ENCODE measurements at places on chromosomes 11 and 22.

GRCh38 chr11:61545341-61545740 is 35.5 kb downstream of the SYT7 start:
- no peak for DNase-seq

DNA sequence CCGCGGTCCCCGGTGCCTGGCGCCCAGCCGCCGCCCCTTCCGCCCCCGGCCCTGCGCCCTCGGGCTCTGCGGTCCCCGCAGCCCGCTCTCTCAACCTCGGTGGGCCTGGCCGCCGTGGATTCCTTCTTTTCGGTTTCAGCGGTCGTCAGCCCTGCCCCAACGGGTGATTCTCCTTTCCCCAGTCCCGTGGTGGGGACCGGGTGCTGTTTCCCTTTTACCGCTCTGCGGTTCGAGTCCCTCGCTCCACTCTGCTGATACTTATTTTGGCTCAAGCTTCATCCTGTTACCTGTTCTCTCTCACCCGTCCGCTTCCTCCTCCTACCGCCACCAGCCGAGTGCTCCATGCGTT is 494 bp downstream of the ZDHHC5 start:
- peak; percentile 40 for DNase-seq

DNA sequence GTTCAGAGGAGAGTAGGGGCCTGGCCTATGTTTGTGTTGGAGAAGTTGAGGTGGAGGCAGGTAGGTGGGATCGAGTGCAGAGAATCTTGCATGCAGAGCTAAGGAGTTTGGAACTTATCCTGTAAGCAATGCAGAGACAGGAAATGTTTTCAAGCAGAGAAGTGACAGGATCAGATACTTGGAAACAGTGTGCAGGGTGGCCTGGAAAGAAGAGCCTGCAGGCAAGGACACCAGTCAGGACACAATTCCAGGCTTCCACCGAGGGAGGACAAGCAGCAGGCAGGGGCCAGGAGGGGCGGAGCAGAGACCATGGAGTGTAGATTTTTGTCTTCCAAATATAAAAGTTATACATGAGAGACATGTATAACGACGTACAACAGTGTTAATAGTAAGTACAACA is 26.9 kb upstream of the CECR2 start:
- DNase-seq = no peak

DNA sequence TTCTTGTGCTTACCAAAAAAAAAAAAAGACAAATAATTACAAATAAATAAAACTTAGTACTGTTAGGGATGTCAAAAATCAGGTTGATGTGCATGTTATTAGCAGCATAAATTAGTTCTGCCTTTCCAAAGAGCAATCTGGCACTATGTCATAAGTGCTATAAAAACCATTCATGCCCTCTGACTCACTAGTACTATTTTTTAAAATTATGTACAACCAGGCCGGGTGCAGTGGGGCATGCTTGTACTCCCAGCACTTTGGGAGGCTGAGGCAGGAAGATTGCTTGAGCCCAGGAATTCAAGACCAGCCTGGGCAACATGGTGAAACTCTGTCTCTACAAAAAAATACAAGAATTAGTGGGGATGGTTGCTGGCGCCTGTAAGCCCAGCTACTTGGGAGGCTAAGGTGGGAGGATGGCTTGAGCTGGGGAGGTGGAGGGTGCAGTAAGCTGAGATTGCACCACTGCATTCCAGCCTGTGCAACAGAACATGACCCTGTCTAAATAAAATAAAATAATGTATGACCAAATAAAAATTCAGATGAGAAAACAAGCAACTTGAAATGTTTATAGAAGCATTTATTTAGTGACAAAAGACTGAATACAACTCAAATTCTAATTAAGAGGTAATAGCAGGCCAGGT is 25.3 kb downstream of the UEVLD start:
- no peak for DNase-seq

DNA sequence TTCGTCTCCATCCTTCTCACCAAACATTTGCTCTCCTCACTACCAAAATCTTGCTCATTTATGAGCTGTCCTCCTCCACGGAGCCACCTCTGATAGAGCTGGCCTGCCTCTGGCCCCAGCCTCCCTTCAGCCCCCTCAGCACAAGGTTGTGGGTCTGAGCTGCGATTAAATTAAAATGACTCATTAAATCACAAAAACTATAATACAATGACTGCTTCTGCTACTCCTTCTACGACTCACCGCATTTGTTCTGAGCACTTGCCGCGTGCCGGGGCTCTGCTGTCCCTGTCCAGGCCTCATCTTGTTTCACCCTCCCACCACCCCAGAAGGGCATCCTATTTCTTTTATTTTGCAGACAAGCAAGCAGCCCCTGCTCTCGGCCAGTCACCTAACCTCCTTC is 49.2 kb upstream of the TIMP3 start:
- DNase-seq = no peak

- no peak for DNase-seq
Observed at GRCh38 chr11:61258546-61258945, 17.6 kb downstream of the PGA5 start.

- no peak for DNase-seq
Observed at GRCh38 chr11:86034710-86035109, 34.2 kb downstream of the PICALM start.

DNA sequence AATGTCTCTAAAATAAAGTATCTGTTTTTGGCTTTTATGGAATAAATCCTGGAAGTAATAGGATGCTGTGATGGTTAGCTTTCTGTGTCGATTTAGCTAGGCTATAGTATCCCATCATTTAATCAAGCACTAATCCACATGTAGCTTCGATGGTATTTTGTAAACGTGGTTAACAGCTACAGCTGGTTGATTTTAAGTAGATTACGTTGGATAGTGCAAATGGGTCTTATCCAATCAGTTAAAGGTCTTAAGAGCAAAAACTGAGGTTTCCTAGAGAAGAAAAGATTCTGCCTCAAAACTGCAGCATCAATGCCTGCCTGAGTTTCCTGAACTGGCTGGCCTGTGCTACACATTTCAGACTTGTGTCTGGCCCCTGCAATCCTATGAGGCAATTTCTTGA is 314.2 kb upstream of the SORL1-AS1 start:
- no peak for DNase-seq

GRCh38 chr11:464316-464715 is 14.2 kb downstream of the PTDSS2 start:
- no peak for DNase-seq

DNA sequence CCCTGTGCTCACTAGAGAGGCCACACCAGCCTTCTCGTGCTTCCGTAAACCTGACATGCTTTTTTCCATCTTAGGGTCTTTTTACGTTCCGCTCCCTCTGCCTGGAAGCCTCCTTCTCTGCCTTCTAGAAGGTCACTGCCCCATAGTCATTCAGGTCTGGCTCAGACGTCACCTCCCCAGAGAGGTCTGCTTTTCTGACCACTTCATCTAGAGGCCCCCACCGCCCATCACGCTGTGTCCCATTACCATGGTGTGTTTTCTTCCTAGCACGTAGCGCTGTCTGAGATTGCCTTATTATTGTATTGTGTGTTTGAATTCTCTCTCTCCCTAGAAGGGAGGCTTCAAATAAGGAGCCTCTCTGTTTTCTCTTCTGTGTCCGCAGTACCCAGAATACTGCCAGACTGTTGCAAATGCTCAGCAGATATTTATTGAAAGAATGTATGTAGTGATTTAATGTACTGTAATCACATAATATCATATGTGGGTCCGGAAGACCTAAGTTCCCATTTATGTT is 10.0 kb downstream of the TAB1 start:
- no peak for DNase-seq

DNA sequence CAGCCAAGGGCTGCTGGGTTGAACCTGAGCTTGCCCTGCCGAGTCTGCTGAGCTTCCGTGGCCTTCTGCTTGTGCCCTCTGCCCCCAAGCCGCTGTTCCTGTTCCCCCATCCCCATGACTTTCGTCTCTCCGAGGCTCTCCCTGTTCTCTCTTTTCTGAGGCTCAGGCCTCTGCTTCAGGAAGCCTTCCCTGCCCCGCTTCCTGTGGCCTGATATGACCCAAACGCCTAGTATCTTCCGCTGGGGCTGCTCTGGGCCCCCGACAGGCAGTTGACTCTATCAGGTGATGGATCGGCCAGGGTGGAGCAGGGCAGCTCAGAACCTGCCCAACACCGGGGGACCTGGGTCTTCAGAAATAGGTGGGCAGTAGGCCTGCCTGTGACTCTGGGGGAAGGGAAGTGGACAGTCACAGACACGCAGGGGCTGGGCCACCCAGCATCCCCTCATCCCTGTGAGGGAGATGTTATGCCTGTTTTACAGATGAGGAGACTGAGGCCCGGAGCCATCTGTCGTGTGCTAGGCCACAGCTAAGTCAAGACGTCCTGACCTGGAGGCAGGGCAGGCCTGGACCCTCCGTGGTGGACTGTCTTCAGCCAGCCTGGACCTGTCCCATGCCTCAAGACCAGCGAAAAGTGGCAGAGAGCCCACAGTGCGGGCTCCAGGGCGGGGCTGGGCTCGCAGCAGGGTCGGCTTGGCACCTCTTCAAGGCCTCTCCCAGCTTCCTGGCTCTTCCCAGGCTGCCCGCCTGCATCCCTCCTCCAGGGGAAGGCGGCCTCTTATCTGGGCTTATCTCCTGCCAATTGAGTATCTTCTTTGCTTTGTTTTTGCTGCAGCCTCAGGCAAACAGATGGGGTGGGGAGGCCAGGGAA is 16.2 kb downstream of the BAD start:
- no peak for DNase-seq

DNA sequence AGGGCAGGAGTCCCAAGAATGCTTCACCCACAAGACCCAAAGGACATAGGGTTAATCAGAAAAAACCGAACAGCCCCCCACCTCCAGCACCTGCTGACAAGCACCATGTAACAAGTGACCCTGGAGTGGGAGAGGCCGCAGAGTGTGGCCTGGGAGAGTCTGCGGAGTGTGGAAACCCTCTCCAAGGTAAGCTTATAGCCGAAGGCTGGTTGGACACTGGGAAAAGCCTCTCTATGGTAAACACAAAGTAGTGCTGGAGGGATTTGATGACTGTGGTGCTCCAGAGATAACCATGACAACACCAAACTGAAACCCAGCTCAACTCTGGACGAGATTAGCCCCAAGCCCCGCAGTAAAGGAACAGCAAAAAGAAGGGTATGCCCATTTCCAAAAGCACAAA is 19.2 kb downstream of the ASCL2 start:
- no peak for DNase-seq

DNA sequence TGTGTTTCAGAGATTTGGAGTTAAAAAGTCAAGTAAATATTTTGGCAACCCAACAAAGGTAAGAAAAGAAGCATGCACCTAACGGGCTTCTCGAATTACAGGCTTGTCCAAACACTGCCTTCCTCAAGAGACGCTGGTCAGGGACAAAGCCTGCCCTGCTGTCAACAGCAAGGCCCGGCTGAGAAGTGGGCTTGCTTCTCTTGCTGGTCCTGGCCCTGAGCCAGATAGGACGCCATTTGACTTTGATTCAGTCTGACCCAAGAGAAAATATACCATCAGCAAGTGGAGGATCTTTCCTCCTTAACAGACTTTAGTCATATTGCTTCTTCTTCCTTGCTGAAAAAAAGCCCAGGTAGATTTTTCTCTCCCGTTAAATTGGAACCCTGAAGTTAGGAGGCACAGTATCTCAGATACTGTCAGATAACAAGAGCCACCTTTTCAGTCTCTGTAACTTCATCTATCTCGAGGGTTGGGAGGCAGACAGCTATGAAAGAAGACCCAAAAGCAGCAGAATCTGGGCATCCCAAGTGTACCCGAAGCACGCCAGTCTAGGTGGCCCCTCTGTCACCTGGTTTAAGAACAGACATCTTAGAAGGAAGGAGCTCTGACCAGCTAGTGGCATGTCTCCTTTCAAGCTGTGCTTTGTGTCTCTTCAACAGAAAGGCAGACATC is 57.5 kb downstream of the C22orf31 start:
- no peak for DNase-seq

DNA sequence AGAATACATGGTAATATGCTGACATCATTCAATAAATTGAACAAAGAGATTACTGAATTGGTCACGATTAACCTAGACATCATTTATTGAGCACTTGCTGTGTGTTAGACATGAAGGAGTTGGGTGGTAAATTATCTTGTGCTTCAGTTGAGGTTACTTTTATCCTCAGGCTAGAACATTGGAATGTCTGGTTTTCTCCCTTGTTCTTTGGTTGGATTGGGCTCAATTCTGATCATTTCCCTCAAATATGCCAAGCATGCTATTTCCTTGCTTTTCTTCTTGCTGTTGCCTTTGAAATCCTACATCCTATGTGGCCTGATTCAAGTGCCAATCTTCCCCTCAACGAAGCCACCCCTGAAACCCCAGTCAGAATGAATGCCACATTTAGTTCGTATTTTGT is 65.8 kb downstream of the DEUP1 start:
- no peak for DNase-seq

DNA sequence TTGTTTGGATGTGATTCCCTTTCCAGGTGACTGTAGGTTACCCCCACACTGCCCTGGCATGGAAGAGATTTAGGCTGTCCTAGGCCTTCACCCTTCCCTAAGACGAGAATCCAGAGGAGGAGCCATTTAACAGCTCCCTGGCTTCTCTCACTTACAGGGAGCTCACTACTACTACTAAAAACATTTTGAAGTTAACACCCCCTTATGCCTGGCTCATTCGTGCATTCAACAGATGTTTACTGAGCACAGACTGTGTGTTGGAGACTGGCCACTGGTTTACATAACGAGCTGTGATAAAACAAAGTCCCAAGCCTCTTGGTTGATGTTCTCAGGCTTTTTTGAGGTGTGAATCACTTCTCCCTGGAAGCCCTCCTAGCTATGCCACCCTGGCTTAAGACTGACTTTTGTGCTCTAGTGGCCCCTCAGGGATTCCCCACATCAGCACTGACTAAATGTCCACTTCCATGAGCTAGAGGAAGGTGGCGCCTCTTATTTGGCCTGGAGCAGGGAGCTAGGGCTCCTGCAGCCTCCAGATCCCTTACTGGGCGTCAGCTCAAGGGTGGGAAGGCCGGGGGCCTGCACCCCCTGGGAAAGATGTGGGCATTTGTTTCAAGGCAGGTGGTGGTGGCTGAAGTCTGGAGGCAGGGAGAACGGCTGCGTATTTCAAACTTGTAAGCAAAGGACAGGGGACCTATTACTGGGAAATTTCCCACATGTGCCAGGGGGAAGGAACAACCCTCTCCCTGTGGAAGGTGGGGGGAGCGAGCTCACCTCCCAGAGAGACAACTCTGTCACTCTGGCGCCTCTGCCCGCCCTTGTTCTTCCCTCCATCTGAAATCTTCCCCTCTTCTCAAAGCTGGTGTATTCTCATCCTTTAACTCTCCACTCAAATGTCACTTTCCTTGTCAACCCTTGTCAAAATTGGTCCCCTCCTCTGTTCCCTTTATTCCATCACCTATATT is 19.4 kb upstream of the MALAT1 start:
- DNase-seq = no peak

DNA sequence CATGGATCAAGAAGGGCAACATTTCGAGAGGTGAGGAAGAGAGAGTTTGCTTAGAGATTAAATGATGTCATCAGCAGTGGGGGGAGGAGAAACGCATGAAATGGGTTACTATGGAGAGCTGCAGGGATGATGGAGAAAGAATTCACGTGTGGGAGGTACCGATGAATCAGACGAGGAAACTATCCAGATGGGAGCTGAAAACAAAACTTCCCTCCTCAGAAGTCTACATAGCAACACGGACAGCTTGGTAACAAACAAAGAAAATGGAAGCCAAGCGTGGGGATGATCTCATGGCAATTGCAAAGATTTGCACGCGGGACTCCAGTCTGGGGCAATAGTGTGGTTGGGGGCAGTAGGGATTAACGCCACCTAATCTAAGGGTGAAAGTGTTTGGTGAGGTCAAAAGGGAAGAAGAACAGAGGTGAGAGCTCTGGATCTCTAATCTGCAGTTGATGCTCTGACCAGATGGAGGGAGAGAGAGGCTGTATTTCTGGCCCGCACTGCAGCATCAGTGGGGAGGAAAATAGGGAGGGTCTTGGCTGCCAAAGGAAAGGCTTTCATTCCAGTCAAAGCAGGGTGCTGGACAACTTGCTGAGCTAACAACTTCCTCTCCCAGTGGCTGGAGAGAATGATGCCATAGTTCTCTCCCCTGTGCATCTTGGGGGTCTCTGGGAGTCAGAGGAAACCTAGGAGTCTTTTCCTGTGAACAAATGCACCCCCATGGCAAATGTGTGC is 43.4 kb upstream of the CSNK2A3 start:
- no peak for DNase-seq

Measured in activated naive CD4-positive, alpha-beta T cell (primary cell).